ENCODE measurements at places on chromosomes 5 and 9. TPM values are rescaled to one million over a fixed set of nuclear protein-coding genes. Genes with fewer than 3 reads are reported as not detected.

GRCh38 chr9:3906437-3907213 is 380.8 kb upstream of the RFX3 start:
- no peak for DNase-seq

GRCh38 chr9:128887914-128888350 is 6.0 kb downstream of the LRRC8A start:
- no peak for DNase-seq

DNA sequence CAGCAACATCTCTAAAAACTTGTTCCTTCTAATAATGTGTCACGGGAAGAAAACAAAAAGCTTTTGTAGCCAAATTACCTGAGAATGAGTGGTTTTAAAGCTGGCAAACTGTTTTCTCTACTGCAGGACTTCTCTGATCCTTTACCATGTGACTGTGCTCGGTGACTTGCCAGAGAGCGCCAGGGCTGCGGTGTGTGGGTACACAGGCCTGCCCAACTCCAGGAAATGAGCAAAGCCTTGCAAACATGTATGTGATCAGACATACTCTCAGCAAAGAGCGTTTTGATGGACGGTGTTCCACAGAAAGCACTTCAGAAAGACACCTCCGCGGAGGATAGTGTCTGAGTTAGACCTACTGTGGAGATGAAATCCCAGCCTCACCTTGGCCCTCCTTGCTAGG is 157.3 kb downstream of the SPOCK1 start:
- no peak for DNase-seq

- no peak for DNase-seq
Measured at GRCh38 chr5:168612996-168613395, 33.8 kb upstream of the PANK3 start.

DNA sequence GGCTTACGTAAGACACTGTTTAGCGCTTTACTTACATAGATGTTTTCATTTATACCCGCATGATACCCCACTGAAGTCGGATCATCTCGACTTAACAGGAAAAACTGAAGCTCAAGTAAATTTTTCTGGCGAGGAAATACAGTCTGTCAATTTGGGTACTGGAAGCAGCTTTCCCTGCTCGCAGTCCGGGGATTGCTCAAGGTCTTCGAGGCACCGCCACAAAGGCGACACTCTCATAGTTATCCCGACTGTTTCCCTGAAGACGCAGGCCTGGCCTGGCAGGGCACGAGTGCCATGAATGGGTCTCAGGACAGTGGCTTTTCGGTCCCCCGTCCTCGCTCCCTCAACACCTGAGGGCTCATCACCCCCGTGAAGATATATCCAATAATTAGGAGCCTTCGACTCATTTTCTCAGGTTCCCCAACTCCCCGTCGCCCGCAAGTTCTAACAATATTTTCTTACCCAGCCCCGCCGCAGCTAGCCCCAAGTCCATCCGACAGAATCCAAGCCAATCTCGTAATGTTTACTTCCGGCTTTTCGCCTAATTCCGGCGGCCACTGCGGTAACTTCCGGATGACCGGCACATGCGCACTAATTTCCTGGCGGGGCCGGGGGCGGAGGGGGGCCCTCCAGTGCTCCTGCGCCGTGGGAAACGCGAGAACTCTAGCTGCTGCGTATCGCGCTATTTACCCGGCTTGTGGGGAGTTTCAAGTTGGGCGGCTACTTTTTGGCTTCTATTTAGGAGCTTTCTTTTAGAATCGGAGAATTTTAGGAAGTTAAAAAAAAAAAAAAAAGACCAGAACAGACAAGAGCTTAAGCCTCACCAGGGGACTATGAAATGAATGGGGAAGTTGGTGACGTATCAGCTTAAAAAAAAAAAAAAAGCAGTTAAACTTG is at the start of gene SLU7:
Gene SLU7, minus strand, starts transcription at position 521 of the 897 bp plus-strand sequence. CDS start 3,787 bp downstream, outside the sequence.
- DNase-seq: peak; percentile 94

Gene ADAMTS6
- 0.06 TPM for polyA plus RNA-seq

Gene NR5A1
- polyA plus RNA-seq: 0.01 TPM

Gene IFNE
- not detected for polyA plus RNA-seq

Gene OSMR
- polyA plus RNA-seq: 3.3 TPM

All from psoas muscle (tissue), 8 donors.